ENCODE measurements at places on chromosomes 5 and 9.

GRCh38 chr5:36730537-36731216, 124.3 kb downstream of the SLC1A3 start:
- peak; percentile 43 for DNase-seq

DNA sequence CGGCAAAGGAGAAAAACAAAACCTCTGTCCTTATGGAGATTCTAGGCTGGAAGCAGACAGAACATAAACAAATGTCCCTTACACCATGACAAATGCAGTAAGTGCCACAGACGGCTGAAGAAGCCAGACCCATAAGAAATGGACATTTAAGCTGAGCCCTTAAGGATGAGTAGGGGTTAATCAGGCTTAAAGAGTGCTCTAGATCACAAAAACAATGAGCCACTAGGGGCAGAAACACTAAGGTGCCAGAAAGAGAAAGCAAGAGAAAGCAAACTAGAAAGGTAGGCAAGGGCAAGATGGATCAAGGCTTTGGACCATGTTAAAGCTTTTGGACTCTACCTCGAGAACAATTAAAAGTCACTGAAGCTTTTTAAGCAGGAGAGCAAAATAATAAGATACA, 326.9 kb upstream of the WWC1 start:
- DNase-seq, result no peak

GRCh38 chr5:132181011-132181629, 46.5 kb downstream of the P4HA2 start:
- DNase-seq, result no peak

DNA sequence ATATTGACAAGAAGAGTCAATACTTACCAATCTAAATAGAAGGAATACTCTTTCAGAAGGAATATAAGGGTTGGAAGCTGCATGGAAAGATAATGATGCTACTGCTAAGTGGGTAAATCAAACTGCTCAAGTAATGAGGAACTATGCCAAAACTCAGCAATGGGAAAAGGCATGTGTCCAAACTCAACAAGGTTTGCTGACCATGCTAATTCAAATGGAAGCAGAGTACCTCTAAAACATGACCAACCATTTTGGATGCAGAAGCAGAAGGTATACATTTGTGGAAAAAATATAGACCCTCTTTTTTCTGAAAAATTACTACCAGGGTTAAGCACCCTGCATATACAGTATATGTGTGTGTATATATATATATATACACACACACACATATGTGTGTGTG, 21.1 kb downstream of the TMEM232 start:
- DNase-seq, result no peak

GRCh38 chr9:95165004-95165403, 152.5 kb downstream of the FANCC start:
- no peak for DNase-seq

DNA sequence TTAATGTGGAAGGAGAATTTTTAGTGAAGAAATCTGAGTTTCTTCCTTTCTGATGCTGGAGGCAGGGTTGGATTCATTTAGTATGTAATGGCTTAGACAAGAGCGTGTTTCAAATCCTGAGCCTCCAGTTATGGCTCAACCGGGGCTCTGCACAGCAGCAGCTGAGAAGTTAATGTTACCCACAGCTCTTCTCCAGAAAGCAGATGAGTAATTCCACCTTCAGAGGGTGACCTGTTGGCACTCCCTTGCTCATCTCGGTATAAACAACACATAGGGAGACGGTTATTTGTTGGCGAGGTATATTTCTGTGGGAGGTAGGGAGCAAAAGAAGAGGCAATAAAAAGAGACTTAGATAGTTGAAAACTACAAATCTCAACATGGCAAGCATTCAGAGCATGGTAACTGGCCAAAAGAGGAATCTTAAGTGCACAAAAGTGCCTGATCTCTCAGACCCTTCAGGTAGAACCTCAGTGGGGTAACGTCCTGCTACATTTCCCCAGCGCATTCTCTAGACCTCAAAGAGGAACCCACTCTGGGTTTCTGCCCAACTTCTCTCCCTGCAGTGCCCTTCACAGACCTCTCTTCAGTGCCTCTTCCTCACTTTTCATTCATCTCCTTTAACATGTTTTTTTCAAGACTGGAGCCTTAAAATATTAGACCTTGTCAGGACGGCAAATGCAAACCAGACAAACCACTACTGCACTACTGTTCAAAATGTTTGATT, 417.5 kb upstream of the ADAMTSL1 start:
- DNase-seq, result no peak

GRCh38 chr5:19685473-19685872, 302.5 kb downstream of the CDH18 start:
- no peak for DNase-seq

GRCh38 chr5:138975098-138975847, 100.1 kb upstream of the LRRTM2 start:
- DNase-seq, result no peak

- no peak for DNase-seq
These were observed 5.6 kb downstream of the PTCD2 start for GRCh38 chr5:72325566-72326305.

GRCh38 chr9:105419816-105420597, 27.8 kb upstream of the FSD1L start:
- no peak for DNase-seq

GRCh38 chr5:157463081-157463480, 3.1 kb downstream of the NIPAL4 start:
- DNase-seq, result no peak

Data from NCI-H2081 treated with DMSO at 0.1 percent for 48 hours (cell line).